ENCODE measurements at places on chromosomes 12 and 14.

- DNase-seq, result no peak
Measured at GRCh38 chr12:95544756-95545155, 6.5 kb downstream of the USP44 start.

- DNase-seq, result no peak
Measured at GRCh38 chr12:4006743-4007142, 133.5 kb upstream of the PARP11 start.

- no peak for DNase-seq
Measured at GRCh38 chr12:23004473-23005020, 379.6 kb downstream of the ETNK1 start.

DNA sequence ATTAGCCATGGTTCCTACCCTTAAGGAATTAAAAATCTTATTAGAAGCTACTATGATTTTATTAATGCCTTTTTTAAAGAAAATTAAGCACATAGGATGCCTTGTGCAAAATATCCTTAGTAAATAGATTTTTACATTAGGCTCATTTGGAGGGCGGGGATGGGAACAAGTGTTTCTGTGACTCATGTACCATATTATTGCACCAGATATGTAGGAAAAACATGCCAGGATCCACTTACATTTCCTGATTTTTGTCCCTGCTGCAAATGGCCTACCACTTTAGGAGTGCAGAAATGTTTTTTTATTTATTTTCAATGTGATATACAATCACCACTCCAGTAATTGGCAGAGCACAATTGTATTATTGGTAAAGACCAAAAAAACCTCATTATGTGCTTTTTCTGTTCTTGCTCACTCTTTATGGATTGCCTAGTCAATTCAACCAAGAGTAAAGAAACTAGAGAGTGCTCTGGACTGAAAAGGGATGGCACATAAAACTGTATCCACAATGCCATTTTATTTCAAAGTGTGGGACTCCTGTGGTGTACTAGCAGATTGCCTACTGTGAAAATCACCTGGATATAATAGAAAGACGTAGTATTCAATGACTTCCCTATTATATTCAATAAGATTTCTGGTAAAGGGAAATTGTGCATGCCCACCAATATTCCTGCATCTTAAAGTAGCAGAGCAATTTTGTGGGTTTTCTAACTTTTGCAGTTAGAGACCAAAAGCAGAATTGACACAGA, 86.9 kb downstream of the ANO6 start:
- no peak for DNase-seq

- no peak for DNase-seq
Measured at GRCh38 chr14:92439537-92440344, 73.8 kb upstream of the RIN3 start.

GRCh38 chr12:5624486-5625272, 192.8 kb downstream of the NTF3 start:
- DNase-seq, result no peak

DNA sequence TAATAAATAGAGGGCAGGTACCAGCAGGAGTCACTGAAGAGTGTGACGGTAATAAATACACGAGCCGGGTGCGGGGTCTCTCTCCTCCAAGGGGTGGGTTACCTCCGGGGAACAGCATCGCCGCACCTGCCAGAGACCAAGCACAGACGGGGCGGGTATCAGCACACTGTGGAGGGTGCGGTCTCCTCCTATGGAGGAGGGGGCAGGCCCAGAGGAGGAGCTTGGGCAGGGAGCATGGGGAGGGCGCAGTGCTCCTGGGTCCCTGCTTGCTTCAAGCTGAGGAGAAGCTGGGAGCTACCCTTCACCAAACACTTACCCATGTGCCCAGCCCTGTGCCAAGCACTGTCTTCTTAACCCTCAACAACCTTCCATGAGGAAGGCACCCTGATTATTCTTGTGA, 12.8 kb downstream of the PGF start:
- DNase-seq, result no peak
